ENCODE measurements at places on chromosomes 5 and 9. TPM values are rescaled to one million over a fixed set of nuclear protein-coding genes. Genes with fewer than 3 reads are reported as not detected.

DNA sequence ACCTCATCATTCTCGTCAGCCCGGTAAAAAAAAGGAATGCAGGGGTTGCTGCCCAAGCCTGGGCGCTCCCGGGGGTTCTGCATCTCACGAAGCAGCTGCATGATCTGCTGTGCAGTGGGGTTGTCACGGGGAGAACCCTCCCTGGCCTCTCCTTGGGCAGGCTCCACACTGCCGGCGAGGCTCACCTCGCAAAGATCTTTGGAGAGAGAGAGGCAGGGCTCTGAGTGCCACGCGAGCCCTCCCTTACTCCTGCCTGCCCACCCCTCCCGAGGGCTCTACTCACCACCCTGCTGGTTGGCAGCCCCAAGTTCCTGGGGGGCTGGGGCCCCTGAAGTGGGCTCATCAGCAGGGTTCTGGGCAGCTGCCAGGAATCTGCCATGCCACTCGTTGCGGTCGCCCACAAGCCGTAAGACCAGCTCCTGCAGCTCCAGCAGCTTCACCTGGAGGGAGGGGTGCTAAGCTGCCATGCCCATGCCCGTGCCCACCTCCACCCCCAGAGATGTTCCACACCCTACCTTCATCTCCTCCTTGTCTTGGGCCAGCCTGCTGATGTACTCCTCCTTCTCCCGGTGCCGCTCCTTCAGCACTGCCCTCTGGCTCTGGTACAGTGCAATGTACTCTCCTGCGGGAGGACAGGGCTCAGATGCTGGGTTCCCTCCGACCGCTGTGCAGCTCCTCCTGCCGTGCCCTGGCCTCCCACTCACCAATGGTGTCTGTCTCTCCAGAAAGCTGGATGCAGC lies 18.6 kb downstream of the GOLGA2 start:
- no peak for DNase-seq

DNA sequence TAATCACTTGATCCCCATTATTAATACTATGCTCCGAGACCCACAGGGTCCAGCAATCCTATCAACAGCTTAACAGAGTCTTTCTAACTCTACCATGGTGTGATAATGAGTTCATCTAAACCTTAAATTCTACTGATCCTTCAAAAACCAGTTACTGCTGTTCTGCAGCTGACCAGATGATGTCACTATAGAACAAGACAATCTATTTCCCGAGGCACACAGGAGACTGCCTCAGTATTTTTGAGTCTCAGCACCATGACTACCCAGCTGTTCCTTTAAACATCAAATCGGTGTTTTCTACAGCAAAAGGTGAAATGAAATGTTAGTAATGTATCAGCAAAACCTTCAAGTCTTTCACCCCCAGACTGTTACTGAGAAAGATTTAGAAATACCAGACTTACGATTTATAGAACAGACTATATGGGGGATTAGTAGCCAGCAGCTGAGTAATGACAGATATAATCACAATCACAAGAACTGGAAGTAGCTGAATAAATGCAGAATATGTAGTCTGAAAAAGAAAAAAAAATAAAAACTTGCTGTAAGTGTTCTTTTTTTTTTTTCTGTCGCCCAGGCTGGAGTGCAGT lies 16.9 kb downstream of the DNAJC18 start:
- DNase-seq, result peak; percentile 90

- no peak for DNase-seq
Measured at GRCh38 chr9:3696368-3696767, 170.6 kb upstream of the RFX3 start.

- peak; percentile 9 for DNase-seq
Measured at GRCh38 chr9:1050125-1050895, at the start of gene DMRT2. Gene DMRT2, plus strand, starts transcription at chr9:1050357. Its CDS starts 1,257 bp downstream, at chr9:1051614.

DNA sequence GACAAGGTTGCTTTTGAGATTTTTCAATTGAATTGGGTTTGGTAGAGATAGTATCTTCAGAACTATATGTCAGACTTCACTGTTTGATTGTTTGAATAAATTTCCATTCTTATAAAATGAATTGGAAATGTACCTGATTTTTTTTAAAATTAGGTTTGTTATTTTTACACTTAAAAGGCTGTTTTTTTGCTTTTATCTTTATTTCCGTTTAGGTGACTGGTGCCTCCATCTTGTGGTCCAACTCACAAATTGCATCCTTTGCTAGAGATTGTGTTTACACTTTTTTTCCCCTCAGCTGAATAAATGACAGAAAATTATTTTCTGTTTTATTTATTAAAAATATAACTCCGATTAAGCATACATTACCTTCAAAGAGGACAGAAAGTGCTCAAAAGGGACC lies 15.6 kb downstream of the NDUFAF2 start:
- DNase-seq, result peak; percentile 50

DNA sequence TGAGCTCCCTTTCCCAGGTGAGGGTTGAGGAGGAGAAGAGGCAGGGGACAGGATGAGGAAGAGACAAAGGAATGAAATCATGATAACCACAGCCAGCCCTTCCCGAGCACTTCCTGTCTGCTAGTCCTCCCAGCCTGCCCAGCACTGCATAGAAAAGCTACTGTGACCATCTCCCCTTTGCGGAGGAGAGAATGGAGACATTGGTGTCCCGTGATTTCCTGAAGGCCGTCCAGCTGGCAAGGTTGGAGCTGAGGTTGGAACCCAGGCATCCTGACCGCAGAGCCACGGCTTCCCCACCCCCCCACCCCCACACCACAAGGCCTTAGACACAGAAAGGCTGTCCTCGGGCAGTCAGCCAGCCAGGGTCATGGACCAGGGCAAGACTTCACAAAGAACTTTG lies 131.1 kb upstream of the ICE1 start:
- DNase-seq, result no peak

- no peak for DNase-seq
Measured at GRCh38 chr9:132042324-132042723, 37.3 kb downstream of the MED27 start.

GRCh38 chr9:110142868-110143481 lies 65.0 kb downstream of the C9orf152 start:
- DNase-seq, result peak; percentile 82

GRCh38 chr9:103661663-103662062 lies 432.4 kb upstream of the SMC2 start:
- DNase-seq, result no peak

DNA sequence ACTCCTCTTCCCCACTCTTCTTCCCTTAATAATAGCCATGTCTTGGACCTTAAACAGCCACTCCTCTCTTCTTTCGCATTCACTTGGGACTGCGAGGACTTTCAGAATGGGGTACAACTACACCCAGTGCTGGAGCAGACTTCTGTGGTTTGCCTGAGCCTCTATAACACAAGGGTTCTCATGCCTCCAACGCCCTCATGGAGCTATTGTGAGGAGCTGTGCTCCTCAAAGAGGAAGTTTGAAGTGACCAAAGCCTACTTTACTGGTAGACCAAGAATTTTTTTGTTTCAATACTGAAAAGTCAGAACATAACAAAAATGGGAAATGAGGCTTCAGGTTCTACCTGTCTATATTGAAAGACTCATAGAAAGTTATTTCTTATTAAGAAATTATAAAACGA lies 316.4 kb downstream of the PIK3R1 start:
- no peak for DNase-seq

DNA sequence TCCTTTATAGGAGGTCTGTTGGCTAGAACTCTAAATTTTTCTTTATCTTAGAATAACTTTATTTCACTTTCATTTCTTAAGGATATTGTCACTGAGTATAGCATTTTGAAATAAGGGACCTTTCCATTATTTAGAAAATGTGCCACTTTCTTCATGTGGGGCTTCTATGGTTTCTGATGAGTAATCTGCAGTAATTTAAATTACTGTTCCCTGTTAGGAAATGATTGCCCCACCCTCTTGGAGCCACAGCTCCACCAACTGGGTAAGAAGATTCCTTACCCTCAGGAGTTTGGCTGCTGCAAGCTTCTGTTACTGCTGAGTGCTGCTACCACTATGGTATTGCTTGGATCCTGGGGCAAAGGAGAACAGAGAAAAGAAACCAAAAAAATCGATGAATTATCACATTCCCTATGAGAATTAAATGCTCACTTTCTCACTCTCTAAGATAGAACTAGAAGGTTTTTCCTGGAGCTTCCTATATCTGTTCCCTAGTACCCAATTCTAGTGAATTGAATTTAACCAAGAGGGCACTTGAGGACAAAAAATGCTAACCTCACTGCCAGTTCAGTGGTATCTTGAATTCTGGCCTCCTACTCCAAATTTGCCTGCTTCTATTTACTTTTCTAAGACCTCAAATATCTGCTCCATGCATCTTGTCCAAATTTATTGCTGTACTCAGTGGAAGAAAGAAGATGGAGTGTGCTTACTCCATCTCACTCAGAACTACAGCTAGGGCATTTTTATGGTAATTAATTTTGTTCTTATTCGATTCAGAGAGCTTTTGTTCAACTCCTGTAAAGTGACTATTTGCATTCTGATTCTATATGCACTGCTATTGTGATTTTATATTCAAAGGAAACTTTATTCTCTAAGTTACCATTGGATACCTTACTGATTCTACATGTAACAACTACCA lies 2111.3 kb downstream of the MAT2B start:
- DNase-seq, result no peak

The LHX3 gene
- total RNA-seq, result not detected
